ENCODE measurements at places on chromosomes 1 and 21.

DNA sequence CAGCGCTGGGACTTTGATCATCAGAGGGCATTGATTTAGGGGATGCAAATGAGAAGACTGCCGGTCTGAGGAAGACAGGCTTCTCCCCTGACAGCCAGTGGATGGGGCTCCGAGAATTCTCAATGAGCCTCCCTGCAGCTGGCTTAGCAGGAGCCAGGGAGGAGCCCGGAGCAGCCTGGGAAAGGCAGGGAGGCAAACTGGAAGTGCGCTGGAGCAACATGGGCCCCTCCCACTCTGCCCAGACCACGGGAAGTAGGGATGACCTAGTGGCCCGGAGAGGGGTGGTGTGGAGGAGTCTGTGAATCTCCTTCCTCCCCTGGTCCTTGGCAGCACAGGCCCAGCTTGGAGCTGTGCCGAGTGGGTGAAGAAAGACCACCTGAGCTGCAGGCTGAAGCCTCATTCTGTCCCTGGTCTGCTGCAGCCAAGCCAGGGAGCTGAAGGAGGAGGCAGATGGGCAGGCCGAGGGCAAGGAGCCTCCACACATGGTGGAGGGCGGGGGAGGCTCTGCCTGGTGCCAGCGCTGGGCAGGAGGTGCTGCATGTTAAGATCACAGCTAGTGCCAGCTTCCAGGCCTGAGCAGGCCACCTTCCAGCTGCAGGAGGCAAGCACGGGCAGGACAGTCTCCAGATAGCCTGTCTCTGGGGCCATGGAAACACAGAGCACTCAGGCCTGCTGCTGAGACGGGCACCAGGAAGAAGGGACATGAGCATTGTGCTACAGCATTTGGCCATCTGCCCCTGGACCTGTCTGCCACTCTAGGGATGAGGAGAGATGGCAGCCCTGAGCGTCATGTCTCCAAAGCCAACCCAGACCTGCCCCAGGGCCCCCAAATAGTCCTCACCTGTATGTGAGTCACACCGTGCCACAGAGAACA lies 12.2 kb upstream of the CLSTN1 start:
- peak; percentile 96 for DNase-seq

- peak; percentile 67 for DNase-seq
Observed at GRCh38 chr1:910311-910880, 13.3 kb upstream of the SAMD11 start.

DNA sequence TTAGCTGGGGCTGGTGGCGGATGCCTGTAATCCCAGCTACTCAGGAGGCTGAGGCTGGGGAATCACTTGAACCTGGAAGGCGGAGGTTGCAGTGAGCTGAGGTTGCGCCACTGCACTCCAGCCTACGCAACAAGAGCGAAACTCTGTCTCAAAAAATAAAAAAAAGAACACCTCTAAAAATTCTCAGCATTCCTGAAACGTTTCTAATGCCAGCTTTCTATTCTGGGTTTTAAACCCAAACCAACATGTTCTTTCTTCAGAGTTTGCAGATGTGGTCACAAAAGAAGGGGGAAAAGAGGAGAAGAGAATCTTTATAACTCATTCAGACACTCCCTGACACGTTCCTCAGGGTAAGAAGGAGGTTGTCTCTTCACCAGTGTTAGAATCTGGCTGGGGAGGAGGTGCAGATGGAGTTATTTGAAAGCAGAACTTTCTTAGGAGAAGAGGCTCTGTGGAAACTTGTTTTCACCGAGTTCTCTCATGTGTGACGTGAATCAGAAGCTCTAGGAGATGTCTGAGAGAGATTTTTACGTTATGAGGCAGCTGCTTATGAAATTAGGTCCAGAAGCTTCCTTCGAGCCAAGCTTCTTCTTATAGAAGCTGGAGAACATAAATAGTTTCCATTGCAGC lies 17.8 kb upstream of the CNR2 start:
- no peak for DNase-seq

- no peak for DNase-seq
Observed at GRCh38 chr1:18458133-18459092, 22.3 kb upstream of the KLHDC7A start.

GRCh38 chr1:67169496-67169895 lies 3.2 kb downstream of the IL23R start:
- no peak for DNase-seq

GRCh38 chr1:111842411-111842810 lies 86.7 kb downstream of the DDX20 start:
- DNase-seq: no peak

GRCh38 chr1:19620786-19621185 lies 23.3 kb upstream of the NBL1 start:
- DNase-seq: no peak

DNA sequence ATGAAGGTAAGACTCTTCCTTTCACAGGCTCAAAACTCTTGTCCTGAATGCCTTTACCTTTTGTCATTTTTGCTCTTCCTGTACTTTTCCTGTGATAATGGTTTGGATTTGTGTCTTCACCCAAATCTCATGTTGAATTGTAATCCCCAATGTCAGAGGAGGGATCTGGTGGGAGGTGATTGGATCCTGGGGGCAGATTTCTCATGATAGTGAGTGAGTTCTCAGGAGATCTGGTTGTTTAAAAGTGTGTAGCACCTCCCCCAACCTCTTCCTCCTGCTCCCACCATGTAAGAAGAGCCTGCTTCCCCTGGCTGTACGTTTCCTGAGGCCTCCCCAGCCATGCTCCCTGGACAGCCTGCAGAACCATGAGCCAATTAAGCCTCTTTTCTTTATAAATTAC lies 75.5 kb downstream of the DDX20 start:
- DNase-seq: no peak

- DNase-seq: no peak
Observed at GRCh38 chr1:246092136-246092535, 414.9 kb downstream of the SMYD3 start.

DNA sequence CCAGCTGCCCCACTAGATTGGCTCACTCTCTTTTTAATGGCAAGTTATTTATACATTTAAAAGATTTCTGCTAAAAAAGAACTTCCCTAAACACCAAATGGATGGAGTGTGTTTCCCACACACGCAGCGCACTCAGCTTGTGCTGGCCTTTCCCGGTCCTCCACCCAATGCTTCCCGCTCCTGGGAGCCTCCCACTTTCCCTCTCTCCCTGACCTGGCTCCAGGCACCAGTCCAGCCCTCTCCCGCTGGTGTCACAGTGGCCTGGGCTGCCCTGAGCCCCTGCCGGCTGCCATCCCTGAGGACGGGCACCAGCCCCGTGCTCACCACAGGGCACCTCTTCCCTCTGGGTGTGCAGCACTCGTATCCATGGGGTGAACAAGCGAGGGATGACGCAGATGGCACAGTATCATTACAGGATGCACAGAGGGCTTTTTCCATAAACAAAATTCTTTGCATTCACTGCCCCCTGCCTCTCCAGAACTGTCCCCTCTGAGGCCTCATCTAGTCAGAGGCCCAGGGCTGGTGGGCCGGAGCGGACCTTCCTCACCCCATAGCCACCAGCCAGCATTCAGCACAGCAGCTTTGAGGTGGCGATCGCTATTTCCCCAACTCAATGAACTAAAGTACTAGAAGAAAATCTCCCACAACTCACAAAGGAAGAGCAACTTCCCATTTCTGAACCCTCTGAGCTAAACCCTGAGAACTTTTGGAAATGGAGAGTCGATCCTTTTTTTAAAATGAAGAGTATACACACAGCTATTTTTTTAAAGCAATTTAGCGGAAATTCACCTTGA lies 68.5 kb downstream of the SLC37A1 start:
- DNase-seq: peak; percentile 34

GRCh38 chr1:179781962-179782361 lies 38.9 kb downstream of the FAM163A start:
- no peak for DNase-seq

GRCh38 chr1:92587445-92587844 lies 100.7 kb upstream of the GFI1 start:
- DNase-seq: no peak

DNA sequence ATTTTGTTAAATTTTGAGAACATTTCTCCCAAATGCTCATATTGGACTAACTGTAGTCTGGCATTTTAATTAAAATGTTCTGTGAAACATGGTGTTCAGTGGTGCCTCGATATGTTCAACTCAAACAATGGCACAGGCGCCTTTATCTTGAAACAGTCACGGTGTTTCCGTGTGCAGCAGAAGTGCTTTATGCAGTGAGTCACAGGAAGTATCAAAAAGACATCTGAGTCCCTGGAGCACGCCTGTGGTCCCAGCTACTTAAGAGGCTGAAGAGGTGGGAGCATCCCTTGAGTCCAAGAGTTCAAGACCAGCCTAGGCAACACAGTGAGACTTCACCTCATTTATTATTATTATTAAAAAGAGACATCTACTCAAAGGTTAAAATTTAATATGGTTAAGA lies 52.2 kb downstream of the GREM2 start:
- DNase-seq: no peak

GRCh38 chr1:205048382-205048781 lies 5.4 kb downstream of the CNTN2 start:
- no peak for DNase-seq

DNA sequence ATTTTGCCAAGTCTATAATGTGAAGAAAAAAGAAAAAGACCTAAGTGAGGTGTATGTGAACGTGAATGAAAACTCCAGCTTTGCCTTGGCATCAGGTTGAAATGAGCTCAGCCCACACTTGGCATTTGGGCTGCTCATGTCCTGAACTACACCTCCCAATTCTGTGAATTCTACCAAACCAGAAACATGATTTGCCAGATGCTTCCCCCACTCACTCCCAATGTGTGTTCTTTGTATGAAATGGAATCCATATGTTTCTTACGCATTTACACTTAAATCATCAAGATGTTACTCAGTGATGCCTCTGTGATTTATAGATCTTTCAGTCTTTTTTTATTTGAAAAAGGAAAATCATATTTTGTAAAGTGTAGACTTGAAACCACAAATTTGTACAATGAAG lies 32.8 kb upstream of the RUNX1 start:
- DNase-seq: no peak

DNA sequence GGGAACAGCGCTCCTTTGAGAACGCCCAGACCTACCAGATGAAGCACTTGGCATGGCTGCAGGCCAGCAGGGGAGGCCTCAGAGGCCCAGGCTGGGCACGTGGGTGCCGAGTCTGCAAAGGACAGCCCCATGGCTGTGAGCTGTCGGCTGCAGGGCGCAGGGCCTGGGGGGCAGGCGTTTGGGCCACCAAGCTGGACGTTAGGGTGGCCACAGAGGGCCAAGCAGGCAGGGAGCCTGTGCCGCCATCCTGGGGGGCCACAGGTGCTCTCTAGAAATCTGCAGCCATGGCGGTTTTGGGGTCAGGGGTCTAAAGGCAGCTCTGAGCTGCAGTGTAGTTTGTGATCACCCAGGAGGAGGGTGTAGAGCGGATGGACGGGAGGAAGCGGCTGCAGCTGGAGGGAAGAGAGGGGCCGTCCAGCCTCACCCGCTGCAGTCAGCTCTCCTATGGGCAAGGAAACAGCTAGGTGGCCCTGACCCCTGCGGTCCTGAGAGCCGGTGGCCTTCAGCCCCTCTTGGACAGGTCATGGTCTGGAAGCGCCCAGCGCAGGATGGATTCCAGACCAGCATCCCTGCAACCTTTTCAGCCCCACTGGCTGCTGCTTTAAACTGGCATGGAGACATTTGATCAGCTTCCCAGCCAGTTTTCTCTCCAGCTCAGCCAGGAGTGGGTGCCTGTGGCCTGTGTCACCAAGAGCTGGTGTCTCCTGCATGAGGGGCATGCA lies 11.0 kb downstream of the IBA57 start:
- no peak for DNase-seq

DNA sequence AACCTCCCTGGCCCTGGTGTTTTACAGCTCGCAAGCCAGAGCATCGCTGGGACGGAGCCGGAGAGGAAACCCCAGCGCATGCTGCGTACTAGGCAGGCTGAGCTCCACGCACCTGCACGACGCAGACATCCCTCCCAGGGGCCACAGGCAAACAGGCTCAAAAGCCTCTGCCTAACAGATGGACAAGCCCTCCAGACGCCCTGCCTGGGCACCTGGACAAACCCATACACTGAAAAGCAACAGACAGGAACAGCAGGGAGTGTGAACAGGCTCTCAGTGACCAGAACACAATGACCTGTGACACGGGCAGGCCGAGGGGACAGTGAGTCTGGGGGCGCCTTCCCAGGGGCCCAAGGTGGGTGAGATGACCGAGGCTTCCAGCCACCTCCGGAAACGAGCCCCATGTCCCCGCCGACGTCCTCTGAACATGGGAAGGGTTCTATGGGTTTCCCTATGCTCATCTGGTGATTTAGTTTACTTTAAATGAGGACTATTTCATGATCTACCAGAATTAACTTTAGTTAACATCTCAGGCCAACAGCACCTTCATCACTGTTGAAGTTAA lies 40.3 kb downstream of the NPHP4 start:
- no peak for DNase-seq

- no peak for DNase-seq
Observed at GRCh38 chr1:57578099-57578498, 154.2 kb upstream of the DAB1 start.

GRCh38 chr1:3940081-3940753 lies 40.1 kb upstream of the C1orf174 start:
- no peak for DNase-seq

GRCh38 chr1:159011751-159012150 lies 2.0 kb downstream of the IFI16 start:
- no peak for DNase-seq

GRCh38 chr1:28518745-28519341 lies 13.0 kb downstream of the RCC1 start:
- DNase-seq: no peak

- DNase-seq: no peak
Observed at GRCh38 chr1:160779626-160780397, 16.2 kb upstream of the LY9 start.

DNA sequence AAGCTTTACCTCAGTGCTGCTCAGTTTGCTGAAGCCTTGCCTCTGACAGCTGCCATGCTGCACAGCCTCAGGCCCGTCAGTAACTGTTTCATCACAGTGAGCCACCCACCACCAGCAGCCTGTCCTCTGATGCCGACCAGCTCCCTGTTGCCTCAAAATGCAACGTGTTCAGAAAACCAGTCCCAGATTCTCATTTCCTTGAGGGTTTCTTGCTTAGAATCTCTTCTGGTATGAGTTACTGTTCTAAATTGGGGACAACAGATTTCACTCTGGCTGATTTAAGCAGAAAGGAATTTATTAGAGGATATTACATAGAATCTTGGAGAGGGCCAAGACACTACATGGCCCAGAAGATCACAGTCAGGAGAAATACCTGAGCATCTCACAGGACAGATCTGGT lies 11.0 kb downstream of the UBL4B start:
- DNase-seq: no peak

GRCh38 chr21:41425954-41426675 lies at the start of gene MX1:
Gene MX1, plus strand, starts transcription at chr21:41426239. Its CDS starts 5,832 bp downstream, at chr21:41432071.
- no peak for DNase-seq

GRCh38 chr1:203286161-203286984 lies 18.9 kb upstream of the BTG2 start:
- no peak for DNase-seq

DNA sequence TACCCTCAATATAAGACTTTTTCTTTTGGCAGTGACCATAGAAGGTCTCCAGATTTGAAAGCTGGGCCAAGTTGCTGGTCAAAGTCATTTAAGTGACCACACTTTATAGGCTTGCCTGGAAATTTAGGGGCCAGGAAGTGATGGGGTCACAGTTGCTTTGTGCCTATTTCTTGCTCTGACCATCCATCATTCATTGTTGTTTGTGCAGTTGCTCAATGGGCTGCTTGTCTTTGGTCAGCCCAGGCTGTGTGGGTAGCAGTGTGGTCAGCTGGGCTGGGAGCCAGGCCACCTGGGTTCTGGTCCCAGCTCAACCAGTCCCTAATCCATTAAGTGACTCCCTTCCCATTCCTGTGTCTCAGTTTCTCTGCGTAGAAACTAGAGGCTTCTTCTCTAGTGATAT lies 2.1 kb upstream of the OTUD7B start:
- no peak for DNase-seq

GRCh38 chr1:182570611-182570970 lies 18.5 kb downstream of the RNASEL start:
- no peak for DNase-seq

Data from RWPE2 (cell line).